ENCODE measurements at places on chromosomes 7 and 10.

DNA sequence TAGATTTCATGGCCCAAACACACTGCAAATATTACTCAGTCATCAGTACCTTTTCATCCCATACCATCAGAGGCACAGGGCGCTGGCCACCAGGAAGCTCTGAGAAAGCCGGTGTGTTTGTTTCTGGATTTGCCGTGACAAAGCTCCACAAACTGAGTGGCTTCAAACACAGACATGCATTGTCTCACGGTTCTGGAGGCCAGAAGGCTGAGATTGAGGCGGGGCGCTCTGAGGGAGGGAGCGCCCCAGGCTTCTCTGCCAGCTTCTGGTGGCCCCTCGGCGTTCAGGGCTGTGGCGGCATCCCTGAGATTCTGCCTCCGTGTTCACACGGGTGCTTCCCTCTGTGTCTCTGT, 3.7 kb upstream of the TTYH3 start:
- no peak for DNase-seq

DNA sequence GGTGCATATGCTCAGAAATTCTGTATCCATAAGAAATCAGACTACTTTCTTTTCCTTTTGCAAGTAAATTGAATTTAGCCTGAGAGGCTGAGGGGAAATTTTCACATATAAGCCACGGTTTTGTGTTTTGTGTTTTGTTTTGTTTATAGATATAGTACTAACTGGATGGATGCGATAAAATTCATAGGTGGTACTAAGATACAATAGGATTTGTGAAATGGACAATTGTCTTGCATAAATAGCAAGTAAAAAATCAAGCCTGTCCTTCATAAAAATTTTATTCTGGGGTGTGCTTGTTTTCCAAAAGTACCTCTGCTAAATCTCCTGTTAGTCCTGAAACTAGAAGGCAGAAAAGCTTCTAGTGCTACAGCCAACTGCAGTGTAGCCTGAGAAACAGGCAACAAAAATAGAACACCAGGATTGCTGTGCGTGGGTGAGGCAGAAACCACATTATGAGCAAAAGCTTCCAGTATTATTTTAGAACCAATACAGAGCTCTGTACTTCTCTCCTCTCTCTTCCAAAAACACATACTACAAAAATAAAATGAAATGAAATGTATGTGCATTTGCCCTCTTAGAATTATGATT, 634 bp upstream of the HDAC9 start:
- DNase-seq: no peak

- no peak for DNase-seq
Measured at GRCh38 chr7:33339074-33339790, 209.9 kb downstream of the BBS9 start.

GRCh38 chr7:106552645-106553445, 108.1 kb downstream of the CCDC71L start:
- DNase-seq: peak; percentile 64

DNA sequence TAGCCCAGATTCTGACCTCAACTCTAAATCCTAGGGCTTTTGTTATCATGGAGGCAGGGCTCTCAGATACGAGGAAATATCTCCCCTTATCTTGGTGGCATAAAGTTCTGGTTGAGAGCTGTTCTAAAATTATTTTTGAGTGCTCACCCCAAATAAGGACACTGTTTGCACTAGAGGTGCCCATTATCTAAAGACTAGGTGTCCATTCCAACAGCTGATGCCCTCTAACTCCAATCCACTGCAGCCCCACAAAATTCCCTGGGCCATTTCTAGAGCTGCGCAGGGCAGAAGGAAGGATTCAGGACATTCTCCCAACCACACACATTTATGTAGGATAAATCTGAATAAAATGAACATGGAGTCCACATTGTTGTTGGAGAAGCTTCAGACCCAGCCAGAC, 301.9 kb downstream of the FGFR2 start:
- DNase-seq: no peak

DNA sequence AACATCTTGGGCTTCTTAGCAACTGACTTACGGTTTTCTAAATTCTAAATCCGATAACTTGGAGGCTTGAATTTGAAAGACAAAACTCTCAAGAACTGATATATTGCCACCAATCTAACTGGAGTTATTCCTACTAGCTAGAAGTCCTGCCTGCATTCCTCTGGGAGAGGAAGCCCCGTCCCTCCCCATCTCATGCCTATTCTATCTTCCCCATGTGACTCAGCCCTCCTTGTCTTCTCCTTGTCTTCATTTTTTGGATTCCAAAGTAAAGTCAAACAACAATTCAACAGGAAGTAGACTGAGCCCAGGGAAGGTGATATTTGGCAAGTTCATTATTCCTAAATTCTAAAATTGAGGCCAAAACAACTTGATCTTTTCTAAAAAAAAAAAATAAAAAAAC, 587.7 kb downstream of the KCNMA1 start:
- DNase-seq: no peak

- DNase-seq: no peak
Measured at GRCh38 chr10:12841426-12841825, 160.1 kb downstream of the CCDC3 start.

DNA sequence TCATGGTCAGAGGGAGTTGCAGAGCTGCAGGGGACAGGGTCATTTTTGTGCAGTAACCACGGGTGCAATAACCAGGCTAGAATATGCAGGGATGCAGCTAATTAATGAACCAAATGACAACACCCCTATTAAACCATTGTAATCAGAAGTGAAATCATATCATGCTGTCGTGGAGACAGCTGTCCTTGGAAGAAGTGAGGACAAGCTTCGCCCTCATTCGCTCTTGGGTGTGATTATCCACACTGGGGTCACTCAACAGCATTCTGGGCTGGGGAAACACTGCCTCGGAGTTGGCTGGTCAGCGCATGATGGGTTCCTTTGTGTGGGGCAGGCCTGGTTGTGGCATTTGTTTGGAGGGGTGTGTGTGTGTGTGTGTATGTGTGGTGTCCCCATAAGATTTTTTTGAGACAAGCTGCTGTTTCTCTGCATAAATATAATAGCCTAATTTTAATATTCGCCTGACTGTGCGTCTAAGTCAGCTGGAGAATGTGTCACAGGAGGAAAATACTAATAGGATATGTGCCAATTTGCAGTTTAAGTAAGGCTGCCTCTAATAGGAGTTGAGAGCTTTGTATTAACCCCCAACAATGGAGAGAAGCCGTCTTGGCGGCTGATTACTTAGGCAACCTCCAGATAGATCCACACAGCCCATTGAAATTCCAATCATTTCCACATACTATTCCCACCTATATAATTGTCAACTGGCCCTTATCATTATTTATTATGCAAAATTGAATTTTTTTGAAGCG, 149.4 kb downstream of the DNAJB6 start:
- DNase-seq: peak; percentile 38

DNA sequence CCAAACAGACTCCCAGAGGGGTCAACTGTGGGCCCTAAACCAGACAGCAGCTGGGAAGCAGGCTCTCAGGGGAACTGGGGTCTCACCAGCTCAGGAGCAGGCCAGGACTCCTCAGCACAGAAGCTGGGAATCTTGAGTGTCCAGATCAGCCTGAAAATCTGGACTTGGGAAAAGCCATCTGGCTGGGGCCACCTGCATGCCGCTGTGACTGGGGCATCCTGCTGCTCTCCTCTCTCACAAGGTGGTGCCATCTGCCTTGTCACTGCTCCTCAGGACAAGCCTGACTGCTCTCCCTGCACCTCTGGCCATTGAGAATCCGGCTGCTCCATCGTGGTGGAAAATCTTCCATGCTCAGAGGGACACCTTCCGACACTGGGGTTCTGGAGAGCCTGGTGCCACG, 141.4 kb downstream of the PLPP4 start:
- DNase-seq: no peak

DNA sequence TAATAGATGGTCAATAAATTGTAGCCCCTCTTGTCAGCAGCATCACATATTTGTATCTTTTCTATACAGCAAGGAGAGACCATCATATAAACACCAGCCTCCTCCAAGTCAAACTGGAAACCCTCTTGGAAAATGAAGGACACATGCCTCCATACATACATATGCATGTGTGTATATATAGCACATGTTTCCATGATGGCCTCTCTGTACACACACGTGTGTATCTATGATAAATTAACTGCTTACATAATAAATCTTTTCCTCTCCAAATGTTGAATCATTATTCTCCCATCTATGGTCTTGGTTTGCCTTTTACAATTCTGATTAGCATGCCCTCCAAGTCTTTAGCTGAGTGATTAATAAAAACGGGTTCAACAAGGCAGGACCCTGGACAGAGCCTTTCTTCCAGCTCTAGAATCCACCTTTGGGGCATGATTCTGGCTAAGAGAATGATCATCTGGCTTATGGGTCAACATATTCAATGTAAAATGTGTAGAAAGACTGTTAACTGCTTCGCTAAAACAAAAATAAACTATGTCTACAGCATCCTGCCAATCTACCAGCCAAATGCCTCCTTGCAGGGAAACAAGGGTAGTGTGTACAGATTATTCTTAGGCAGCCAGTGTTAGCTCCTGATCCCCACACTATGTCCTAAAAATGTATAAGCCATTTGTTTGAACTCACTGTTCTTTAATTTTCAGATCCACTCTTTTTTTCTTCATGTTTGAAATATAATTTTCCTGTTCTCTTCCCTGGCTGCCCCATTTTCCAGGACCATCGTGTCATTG, 70.0 kb downstream of the CRTAC1 start:
- no peak for DNase-seq

GRCh38 chr10:19021162-19021561, 27.4 kb upstream of the MALRD1 start:
- no peak for DNase-seq

DNA sequence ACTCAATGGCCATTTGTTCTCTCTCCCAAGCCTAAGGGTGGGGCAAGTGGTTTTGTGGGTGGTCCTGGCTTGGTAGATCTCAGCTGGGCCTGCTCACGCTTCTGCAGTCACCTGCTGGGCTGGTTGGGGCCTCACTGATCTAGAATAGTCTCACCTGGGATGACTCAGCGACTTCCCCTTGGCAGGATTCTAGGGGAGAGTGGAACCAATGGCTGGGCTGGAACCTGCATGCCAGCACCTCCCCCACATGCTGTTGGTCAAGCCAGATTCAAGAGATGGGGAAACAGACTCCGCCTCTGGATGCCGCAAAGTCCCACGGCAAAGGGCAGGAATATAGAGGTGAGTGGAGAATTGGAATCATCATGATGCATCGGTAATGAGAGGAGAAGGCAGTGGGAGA, 292.9 kb upstream of the NPVF start:
- DNase-seq: no peak

- no peak for DNase-seq
Measured at GRCh38 chr7:50762337-50762736, 20.4 kb downstream of the GRB10 start.

GRCh38 chr7:106634958-106635357, 26.0 kb downstream of the CCDC71L start:
- DNase-seq: no peak

DNA sequence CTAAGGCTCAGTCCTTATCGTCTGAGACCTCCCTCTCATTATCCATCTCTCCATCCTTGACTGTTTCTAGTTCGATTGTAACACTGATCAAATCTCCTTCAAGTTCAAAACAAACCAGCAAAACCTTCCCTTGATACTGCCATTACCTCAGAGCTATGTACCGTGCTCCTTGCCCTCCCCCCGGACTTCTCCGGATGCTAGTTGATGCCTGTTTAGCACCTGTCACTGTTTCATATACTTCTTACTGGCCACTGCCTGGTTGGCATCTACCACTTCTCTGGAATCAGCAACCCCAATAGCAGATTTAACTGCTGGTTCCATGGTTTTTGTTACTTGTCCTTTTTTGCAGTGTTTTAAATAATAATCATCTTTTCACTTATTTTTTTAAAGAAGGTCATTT, 64.1 kb downstream of the BMPR1A start:
- no peak for DNase-seq

- DNase-seq: peak; percentile 79
Measured at GRCh38 chr10:10642751-10643150, 374.9 kb upstream of the CELF2 start.

DNA sequence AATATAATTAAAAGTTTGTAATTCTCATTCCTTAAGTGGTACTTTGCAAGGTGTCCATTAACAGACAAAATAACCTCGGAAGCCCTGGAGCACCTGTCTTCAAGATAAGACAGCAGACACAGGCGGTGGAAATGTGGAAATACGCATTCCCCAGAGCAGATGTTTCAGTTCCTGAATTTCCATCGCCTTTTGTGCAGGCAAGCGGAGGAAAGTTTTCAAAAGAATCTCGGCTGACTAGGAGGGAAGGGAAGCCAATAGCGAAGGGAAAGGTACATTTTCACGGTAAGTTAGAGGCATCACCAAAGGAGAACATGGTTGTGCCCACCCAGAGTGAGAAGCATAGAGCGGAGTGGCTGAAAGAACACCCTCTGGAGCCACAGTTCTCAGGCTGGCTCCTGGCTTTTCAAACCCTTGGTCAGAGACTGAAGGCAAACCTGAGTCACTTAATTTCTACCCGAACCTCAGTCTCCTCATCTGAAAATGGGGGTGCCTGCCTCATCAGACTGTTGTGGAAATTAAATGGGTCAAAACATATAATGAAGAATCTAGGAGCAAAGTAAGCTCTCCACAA, 13.6 kb downstream of the CPA1 start:
- DNase-seq: no peak

DNA sequence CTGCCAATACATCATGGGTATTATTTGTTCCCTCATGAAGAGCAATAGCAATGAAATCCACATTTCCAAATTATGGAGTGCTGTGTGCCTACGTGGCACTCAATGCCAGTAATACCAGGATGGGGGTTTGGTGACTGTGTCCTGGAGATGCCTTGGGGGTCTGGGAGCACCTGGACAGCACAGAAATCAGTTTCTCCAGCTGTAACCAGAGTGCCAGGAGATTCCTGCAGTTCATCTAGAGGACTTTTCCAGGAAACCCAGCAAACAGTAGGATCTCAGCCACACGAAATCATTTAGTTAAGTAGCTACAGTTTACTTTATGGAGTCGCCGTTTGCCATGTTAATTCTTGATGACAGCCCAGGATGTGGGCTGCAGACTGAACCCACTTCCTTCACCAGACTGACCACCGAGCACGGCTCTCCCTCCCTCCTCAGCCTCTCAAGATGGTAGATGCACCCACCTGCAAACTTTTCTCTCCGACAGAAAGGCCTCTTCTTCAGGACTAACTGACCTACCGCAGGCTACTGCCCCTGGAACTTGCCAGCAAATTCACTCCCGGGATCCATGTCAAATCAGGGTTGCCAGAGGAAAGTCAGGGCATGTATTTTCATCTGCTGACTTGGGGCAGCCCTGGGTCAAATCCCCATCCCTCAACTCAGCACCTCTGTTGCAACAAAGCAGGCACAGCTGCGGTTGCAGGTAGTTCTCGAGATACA, 30.3 kb downstream of the MKI67 start:
- DNase-seq: no peak
